ENCODE measurements at places on chromosomes 3 and 15. TPM values are rescaled to one million over a fixed set of nuclear protein-coding genes. Genes with fewer than 3 reads are reported as not detected.

- no peak for DNase-seq
Measured at GRCh38 chr3:63042833-63043232, 167.6 kb upstream of the CADPS start.

DNA sequence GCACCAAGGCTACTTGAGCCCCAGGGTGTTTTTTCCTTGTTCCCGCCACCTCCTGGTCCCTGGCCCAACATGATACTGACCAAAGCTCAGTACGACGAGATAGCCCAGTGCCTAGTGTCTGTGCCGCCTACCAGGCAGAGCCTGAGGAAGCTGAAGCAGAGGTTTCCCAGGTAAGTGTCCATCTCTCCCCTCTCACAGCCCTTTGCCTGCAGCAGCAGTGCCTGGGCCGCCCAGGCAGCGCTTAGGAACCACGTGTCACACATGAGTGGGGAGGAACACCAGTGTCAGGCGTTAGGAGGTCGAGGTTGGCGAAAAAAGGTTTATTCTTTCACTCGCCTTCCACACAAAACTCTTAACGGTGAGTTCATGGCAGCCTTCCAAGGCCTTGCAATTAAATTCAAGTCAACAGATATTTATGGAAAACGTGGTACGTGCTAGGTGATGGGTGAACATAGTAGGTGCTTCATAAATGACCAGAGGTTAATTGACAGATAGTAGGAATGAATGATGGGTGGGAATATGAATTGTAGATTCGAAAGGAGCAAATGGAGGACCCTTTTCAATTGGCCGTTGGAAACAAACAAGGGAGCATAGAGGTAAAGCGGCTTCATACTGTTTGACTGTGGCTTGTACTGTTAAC, 486 bp downstream of the CDIN1 start:
- DNase-seq = no peak

DNA sequence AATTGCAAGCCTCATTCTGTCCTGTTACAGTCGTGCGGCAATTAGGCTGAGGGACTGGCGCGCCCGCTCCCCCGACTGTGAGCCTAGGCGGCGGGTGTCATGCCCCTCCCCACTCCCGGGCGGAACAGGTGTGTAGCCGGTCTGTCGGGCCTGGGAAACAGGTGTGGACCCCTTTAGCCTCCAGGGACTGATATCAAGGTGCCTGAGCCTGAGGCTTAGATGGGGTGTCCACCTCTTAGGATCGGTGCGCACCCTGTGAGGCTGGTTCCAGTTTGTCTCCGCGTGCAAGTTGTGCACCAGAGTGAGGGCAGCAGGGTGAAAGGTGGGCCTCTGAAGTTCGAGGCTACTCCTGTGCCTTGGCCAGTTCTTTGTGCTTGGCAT, 686 bp downstream of the VPS8 start:
- peak; percentile 31 for DNase-seq

GRCh38 chr3:197798863-197799262, 7.8 kb downstream of the LRCH3 start:
- DNase-seq = no peak

DNA sequence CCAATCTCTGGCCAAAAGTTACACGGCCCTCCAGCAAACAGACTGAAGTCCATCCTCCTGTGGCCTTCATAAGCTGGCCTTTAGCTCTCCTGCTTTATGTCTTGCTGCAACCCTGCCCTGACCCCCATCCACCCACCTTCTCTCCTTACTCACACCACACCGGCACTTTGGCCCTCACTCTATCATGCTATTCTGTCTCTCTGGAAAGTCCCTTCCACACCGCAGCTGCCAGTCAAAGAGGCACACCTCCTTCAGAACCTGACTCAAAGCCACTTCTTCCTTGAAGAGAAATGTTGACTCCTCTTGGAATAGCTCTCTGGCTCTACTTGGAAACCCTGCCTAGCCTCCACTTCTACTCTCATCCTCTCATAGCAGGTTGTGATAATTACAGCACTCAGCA, 4.5 kb downstream of the GPR156 start:
- no peak for DNase-seq

Gene HIGD1A
- 48.2 TPM for total RNA-seq

DNA sequence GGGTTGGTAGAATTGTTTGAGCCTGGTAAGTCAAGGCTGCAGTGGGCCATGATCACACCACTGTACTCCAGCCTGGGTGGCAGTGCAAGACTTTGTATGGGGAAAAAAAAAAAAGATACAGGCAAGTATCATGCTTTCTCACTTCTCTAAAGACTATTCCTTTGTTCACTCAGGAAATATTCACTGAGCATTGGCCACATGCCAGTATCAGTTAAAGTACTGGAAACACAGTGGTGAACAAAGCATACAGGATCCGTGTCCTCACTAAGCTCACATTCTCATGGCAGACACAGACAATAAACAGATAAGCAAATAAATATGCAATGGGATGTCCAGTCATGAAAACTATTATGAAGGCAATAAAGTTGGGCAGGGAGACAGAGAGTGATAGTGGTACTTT, 5.1 kb upstream of the MTHFS start:
- DNase-seq = no peak

DNA sequence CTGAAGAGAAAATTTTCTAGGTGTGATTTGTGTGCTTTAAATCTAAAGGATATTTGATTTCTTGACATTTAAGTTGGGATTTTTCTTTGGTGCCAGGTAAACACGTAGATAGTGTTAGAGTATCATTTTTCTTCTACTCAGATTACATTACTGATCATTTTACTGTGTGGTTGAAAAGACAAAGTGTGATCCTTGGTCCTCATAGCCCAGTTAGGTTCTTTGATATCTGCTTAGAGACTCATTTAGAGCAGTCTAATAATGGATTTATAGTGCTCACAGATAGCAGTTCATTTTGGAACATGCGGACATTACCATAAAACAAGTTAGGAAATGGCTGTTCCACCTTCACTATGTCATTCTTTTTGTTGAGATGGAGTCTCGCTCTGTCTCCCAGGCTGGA, 12.4 kb downstream of the ARL8B start:
- DNase-seq = no peak

Gene RAMAC
- total RNA-seq = 18.2 TPM

DNA sequence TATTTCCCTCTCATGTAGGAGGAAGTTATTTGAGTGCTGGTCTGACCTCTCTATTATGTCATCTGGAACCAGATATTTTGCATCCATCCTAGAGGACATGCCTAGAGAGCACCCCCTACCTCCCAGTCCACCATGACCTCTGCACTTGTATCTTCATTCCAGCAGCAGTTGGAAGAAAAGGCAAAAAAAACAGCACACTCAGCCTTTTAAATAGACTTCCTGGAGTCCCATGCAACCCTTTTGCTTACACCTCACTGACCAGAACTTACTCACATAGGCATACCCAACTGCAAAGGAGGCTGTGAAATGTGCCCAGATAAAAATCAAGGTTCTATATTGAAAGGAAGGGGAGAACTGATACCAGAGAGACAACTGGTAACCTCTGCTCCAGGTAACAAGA, 92.3 kb upstream of the FHIT start:
- DNase-seq = no peak

GRCh38 chr3:171460725-171461524, 720 bp upstream of the TNIK start:
- DNase-seq = peak; percentile 66

- DNase-seq = no peak
Measured at GRCh38 chr3:54476891-54477290, 354.5 kb downstream of the CACNA2D3 start.

GRCh38 chr3:66463730-66464511, 36.9 kb downstream of the LRIG1 start:
- DNase-seq = no peak

DNA sequence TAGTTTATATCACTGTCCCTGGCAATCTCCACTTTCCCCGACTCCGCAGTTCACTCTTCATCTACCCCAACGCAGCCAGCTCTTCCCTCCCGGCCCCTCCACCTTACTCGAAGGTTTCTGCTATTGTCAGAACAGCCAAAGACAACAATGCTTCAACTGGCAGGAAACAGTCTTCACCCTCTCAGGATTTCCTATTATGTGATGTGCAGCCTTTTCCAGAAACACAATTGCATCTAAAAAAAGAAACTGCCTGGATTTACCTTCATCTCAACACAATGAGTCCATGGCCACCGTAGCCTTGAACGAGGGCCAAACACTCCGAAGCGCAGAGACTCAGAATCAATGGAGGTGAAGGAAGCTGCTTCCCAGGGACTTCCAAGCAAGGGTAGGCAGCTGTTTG, 182.1 kb upstream of the TSC22D2 start:
- DNase-seq = no peak

- DNase-seq = no peak
Measured at GRCh38 chr3:13274551-13275332, 145.4 kb downstream of the NUP210 start.

GRCh38 chr15:45862034-45862433, 227.2 kb downstream of the SQOR start:
- DNase-seq = no peak

GRCh38 chr3:72352176-72352575, 496.1 kb downstream of the SHQ1 start:
- DNase-seq = no peak

GRCh38 chr15:28003302-28004037, 95.6 kb downstream of the OCA2 start:
- DNase-seq = no peak

- no peak for DNase-seq
Measured at GRCh38 chr15:73957785-73958184, 31.5 kb downstream of the LOXL1 start.

GRCh38 chr3:14148041-14148985, 23.5 kb downstream of the TMEM43 start:
- DNase-seq = no peak

DNA sequence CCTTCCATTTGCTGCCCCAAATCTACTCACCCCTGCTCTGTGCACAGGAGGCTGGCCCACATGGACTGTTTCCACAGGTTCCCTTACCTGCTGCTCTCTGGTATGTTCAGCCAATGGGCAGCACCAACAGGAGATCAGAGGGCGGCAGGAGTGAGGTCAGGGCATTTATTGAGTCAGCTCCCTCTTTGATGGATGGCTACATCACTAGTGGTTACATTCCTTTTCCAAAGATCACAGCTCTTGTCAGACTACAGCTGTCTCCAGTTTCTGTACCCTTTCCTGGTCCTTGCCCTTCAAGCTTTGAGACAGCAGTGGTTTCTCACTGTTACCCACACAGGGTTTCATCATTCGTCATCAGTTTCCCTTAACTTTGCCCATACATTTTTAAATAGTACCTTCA, 325.1 kb downstream of the SUCLG2 start:
- DNase-seq = no peak

GRCh38 chr3:73055583-73055982, 5.9 kb upstream of the EBLN2 start:
- DNase-seq = no peak

- no peak for DNase-seq
Measured at GRCh38 chr3:46276497-46277099, 34.3 kb downstream of the CCR3 start.

Gene CLDN11
- total RNA-seq = 1.9 TPM

- DNase-seq = no peak
Measured at GRCh38 chr15:94164202-94164807, 67.1 kb upstream of the MCTP2 start.

- no peak for DNase-seq
Measured at GRCh38 chr15:64438653-64439447, 21.5 kb upstream of the ZNF609 start.

DNA sequence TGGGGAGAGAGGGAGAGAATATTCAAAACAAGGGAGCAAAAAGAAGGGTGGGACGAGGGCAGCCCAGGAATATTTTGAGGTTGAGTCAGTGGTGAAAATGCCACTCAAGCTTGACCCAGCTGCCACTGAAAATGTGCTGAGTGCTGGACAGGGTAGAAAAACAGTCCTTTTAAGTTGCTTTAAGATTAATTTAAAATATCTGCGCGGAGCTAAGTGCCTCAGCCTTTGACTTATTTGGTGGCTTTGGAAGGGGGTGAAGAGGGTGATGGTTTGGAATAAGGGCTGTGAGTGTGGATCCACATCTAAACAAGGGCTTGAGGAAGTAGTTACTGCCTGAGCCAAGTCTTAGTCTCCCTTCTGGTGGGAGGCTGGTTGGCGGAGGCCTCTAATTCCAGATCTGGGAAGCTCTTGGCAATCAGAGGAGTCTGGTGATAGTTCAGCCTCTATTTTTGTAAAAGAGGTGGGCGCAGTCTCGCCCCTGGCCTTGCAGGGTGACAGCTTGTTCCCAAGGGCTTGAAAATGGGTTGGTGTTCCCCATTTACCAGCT, 280.8 kb upstream of the ROPN1 start:
- DNase-seq = no peak

GRCh38 chr15:40006646-40007045, 32.3 kb downstream of the SRP14 start:
- no peak for DNase-seq

Gene MME
- total RNA-seq = 2.1 TPM

Gene SLC51A
- total RNA-seq = 10.3 TPM

Gene RAD18
- 29.1 TPM for total RNA-seq

DNA sequence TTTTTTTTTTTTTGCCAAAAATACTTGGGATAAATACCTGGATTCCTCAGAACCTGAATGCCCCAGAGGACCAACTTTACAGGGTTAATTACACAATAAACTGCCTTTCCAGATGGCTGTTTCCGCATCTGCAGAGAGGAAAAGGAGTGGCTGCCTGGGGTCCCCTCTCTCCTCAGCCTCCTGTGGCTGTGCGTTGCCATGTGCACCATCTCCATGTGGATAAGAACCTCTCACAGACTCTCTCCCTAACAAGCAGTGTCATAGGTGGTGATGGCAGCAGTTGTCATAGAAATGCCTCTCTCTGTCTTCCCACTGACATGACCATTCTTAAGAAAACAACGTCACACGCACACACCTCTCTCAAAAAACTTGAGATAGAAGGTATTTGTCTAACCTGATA, 179.4 kb downstream of the RPLP1 start:
- no peak for DNase-seq

- no peak for DNase-seq
Measured at GRCh38 chr3:13164893-13165492, 91.8 kb upstream of the IQSEC1 start.

- no peak for DNase-seq
Measured at GRCh38 chr3:64890006-64890405, 202.2 kb upstream of the ADAMTS9 start.

Measured in PC-9 (cell line).